ENCODE measurements at places on chromosomes 11 and 22.

GRCh38 chr11:414318-414857 is 411 bp downstream of the SIGIRR start:
- DNase-seq, result no peak

DNA sequence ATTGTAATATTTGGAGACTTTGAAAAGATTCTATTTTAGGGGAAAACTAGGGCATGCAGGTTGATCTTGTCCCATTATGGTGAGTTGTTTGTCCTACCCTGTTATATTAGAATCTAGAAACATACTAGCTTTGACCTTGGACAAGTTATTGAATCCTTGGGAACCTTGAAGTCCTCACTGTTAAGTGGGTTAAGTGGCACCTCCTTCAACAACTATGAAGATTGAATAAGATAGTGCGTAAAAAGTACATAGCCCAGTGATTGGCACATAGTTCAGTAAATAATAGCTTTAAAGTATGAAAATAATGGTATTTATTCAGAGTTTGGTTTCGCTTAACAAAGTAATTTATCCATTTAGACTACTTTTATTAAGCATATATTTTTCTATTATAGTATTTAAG is 51.6 kb downstream of the MTMR3 start:
- DNase-seq, result no peak

DNA sequence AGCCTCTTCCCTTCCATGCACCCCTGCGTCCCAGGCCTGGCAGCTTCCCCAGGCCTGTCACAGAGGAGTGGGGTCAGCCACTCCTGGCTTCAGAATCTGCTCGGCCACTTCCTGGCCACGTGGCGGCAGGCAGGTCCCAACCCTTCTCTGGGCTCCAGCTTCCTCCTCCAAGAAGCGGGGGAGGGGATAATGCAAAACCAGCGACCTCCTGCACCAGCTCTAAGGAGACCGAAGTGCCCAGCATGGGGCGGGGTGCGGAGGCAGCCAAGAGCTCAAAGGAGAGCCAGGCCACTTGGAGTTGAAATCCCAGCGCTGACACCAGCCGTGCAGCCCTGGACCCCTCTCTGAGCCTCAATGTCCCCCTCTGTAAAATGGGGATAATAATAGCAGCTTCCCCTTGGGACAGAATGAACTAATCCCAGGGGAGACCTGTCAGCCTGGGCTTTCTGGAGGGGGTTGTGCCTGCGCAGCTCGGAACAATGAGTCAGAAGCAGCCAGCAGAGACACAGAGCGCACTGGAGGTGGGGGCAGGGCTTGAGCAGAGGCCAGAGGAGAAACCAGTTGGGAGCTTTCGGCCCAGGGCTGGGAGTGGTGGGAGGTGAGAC is 22.8 kb upstream of the PICK1 start:
- DNase-seq, result no peak

DNA sequence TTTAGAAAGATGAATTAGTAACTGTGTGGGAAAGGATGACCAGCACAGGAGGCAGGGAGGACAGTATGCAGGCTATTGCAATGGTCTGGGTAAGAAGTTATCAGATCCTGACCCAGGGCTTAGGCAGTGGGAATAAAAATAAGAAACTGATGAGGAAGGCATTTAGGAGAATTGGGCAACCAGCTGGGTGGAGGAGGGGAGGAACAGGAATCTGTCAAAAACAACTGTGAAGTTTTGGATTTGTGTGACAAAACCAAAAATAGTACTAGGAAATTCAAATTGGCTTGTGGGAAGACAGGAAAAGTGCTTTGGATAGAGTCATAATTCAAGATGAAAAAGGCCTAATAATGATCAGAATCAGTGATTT is 27.9 kb downstream of the MMP13 start:
- DNase-seq, result no peak

- DNase-seq, result no peak
These were observed 164.1 kb downstream of the MAML2 start for GRCh38 chr11:96178887-96179279.
